AG20443 (cell line): ENCODE measurements at places on chromosomes 2 and 18.
A peak's percentile ranks its signal among the peaks of the same experiment; 100 is the strongest.

DNA sequence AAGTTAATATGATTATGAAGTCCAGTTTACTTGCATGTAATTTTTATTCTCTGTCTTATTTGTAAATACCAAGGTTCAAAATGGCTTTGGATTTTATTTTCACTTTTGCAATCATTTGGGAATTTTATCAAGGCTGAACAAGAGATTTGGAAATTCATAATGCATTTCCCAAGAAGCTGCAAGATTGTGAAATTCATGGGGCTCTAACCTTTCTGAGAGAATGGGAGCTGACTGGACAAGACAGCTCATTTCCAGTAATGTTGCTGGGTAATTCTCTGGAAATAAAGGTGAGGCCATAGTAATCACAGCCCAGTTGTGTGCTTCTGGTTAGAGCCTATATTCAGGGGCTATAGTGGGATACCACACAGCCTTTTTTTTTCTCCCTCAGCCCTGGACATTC, 21.5 kb upstream of the NABP1 start:
- DNase-seq = peak; percentile 60

DNA sequence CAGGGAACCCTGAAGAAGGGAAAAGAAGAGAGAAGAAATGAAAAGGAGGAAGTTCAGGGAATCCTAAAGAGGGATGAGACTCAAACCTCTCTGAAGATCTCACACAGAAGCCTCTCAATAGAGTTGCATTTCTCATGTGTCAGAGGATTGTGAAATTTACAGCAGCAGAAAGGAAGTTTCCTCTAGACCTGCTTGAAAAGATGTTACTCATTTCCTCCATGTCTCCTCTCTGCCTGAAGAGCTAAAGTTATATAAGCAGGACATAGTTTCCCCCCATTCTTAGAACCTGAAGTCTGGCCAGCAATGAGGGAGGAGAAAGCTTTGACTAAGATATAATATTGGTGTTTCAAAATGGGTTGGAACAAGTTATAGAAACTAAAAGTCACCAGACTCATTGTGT, 1155.6 kb downstream of the LRP1B start:
- peak; percentile 9 for DNase-seq

- DNase-seq = no peak
Observed at GRCh38 chr18:9861933-9862332, 23.8 kb upstream of the TXNDC2 start.

DNA sequence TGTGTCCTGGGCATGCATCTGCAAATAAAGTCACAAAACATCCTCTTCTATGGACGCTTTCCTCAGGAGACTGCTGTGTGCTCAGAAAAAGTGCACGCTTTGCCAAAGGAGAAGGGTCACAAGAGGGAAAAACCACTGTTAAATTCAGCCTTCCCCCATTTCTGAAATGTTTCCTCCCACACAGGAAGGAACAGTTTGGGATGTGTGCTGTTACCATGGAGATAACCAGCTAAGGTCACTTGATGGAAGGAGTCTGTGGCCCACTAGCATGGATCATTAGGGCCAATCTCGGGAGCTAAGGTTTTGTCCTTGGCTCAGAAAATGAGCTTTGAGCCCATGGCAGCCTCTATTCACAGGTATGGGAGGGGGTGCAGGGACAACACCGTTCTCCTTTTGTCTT, 5.6 kb downstream of the KCNE4 start:
- DNase-seq = no peak

- no peak for DNase-seq
Observed at GRCh38 chr2:241268306-241268705, 47.2 kb downstream of the HDLBP start.

GRCh38 chr18:11899063-11899462, 9.1 kb downstream of the MPPE1 start:
- DNase-seq = no peak

DNA sequence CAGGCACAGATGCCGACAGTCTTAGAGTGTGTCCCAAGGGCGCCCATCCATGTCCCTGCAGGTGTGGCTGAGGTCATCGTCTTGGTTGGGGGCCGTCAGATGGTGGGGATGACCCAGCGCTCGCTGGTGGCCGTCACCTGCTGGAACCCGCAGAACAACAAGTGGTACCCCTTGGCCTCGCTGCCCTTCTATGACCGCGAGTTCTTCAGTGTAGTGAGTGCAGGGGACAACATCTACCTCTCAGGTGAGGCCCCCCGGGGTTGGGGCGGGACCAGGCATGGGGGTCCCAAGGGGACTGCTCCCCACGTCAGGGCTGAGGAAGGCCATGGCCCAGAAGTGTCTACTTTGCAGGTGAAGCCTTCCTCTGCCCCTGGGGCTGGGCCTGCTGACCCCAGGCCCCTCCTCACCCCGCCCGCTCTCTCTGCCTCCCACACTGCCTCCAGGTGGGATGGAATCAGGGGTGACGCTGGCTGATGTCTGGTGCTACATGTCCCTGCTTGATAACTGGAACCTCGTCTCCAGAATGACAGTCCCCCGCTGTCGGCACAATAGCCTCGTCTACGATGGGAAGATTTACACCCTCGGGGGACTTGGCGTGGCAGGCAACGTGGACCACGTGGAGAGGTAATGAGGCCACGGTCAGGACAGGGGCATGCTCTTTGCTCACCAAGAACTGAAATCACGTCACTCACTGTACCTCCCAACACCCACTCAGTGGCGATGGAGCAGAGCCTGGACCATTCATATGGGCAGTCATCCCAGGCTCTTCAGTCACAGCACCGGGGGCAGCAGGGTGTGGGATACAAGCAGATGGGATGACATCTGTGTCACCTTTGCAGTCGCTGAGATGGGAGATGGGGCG, 230.8 kb downstream of the ATAD2B start:
- no peak for DNase-seq

DNA sequence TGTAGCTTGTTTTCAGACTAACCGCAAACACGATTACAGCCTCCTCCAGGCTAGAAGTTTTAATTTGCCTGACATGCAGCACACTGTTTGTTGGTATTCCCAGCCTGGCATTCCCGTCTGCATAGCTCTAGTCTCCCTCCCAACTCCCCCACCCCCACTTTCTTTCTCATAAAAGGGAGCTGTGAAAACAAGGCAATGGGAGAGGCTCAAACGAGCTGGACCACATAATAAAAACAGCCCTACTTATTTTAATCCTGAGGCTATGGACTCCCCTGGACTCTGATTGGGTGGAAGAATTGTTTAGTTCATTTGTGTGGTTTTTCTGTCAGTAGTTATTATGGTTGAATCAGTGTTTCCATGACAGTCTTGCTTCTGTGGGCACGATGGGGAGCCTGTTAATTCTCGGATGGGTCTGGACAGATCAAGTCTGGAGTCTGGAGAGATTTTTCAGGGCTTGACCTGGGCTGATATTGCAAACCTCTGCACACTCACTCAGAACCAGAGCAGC, 1.2 kb downstream of the STON1 start:
- DNase-seq = peak; percentile 76

DNA sequence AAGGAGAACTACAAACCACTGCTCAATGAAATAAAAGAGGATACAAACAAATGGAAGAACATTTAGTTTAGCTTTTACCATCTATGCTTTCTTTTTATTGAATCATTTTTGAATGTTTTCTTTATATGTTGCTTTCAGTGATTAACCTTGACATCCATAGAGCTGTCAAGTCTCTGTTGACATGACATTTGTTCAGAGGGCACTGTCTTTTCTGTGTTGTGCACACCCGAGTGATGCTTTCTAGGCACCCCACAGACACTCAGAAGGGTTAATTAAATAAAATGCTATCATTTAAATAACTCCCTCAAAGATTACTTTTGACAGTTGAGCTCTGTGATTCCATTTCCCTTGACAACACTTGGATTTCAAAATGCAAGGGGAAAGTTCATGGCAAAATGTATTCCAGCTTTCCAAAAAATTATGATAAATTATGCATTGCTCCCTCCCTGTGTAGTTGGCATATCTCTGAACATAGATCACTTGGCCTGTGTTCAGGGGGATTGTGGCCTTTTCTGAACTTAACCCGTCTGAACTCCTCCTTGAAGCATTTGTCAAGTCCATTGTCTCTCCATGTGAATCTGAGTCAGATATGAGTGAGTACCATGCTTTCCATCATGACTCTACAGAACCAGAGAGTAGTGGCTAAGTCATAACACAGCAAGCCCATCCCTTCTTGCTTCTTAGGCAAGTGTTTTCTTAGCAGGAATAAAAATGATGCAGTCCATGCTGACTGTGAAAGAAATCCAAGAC, 372.6 kb downstream of the RPRM start:
- DNase-seq = no peak

DNA sequence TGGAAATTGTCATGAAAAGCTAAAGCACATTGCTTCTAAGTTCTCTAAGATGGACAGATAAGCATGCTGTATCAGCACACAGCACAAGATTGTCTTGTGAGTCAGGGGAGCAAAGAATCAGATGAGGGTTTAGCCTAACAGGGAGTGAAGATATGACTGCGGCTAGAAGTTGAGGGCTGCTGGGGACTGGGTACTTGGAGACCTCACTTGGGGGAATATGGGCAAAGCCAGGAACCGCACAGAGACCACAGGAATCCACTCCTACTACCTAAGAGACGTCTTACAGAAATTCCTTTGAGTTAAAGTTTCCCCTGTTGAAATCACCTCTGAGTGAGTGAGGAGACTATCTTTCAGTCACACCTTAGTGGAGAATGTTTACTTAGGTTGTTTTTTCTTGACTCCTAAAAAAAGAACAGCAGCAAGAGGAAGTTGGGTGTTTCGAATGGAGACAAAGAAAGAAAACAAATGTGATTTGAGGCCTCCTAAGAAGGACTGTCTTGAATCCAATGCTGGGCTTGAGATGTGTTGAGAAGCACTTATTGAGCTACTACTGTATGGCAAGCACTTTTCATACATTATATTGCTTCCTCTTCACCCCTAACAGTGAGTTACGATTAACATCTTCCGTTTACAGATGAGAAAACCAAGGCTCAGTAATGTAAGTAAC, 100.7 kb downstream of the ANKRD44 start:
- DNase-seq = no peak

DNA sequence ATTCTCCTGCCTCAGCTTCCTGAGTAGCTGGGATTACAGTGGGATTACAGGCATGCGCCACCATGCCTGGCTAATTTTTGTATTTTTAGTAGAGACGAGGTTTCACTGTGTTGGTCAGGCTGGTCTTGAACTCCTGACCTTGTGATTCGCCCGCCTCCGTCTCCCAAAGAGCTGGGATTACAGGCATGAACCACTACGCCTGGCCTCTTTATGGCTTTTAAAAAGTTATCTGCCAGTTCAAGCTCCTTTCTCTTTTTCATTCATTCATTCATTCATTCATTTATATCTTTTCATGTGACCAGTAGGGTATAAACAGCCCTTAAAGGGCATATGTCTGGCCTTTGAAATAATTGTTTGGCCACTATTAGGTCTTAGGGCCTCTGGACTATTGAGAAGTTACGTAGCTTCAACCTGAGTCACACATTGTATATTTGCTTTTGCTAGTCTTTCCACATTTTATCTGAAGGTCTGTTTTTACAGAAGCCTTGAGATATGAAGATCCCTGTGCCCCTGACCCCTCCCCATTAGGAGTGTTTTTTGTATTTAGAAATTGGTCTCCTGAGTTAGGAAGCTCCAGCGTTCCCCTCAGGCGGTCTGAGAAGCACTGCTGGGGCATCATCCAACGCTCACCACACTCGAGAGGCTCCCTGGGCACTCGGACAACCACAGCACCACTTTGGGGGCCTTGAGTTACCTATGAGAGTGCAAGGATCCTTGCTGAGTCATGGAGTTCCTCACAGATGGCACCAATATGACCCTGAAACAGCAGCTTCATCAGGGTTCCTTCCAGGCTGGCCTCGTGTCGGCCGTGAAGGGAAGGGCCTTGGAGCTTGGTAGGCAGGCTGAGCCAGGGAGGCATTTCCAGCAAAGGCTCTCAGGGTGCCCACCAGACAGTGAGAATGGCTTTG, 21.8 kb downstream of the FZD5 start:
- no peak for DNase-seq

DNA sequence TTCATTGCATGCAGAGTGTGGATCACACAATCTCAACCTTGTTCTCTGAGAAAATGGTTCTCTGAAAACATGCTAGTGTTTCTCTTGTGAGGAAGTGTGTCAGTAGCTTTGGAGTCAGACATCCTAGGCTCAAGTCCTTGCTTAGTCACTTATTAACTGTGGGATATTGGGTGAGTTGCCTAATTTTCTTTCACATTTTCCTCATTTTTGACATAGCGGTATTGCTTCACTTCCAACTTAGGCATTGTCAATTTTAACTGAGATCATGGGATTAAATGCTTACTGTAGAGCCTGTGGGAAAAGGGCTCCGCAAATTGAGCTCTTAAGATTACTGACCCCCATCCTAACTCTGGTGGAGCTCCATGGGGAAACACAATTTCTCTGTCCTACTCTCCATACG, 622.2 kb downstream of the CNTNAP5 start:
- no peak for DNase-seq

- DNase-seq = no peak
Observed at GRCh38 chr2:203892207-203892606, 24.6 kb downstream of the CTLA4 start.

- peak; percentile 28 for DNase-seq
Observed at GRCh38 chr2:83686863-83687262, 772.2 kb downstream of the SUCLG1 start.

DNA sequence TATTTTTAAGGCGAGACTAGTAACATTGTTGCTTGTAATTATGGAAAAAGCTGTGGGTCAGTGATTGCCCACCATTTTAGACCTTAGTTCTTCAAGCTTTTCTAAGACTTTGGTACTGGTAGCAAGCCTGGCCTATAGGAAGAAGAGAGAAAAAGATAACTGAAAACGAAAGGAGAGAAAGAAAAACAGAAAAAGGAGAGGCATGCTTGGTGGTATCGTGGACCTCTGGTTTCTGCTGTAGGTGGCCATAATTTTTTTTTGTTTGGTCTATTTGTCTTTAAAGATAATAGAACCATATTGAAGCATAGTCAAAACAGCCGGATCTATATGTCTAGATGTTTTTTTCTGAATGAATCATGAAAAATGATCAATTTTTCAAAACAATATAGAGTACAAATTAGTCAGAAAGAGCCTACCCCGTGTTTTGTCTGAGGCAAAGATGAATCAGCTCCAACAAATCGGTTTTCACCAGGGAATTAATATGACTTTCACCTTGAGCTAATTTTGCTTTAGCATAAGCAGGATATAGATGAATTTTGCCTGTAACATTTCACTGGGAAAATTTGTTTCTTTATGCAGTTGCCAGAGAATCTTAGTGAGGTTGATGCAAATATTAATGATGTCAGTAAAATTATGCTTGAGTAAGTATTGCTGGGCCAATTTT, 45.7 kb downstream of the CCDC85A start:
- DNase-seq = no peak

- no peak for DNase-seq
Observed at GRCh38 chr2:231490801-231491200, 26.5 kb upstream of the NCL start.
